Muscle of leg (tissue), 16 donors: ENCODE measurements at places on chromosomes 13 and 19. TPM values are rescaled to one million over a fixed set of nuclear protein-coding genes. Genes with fewer than 3 reads are reported as not detected.

DNA sequence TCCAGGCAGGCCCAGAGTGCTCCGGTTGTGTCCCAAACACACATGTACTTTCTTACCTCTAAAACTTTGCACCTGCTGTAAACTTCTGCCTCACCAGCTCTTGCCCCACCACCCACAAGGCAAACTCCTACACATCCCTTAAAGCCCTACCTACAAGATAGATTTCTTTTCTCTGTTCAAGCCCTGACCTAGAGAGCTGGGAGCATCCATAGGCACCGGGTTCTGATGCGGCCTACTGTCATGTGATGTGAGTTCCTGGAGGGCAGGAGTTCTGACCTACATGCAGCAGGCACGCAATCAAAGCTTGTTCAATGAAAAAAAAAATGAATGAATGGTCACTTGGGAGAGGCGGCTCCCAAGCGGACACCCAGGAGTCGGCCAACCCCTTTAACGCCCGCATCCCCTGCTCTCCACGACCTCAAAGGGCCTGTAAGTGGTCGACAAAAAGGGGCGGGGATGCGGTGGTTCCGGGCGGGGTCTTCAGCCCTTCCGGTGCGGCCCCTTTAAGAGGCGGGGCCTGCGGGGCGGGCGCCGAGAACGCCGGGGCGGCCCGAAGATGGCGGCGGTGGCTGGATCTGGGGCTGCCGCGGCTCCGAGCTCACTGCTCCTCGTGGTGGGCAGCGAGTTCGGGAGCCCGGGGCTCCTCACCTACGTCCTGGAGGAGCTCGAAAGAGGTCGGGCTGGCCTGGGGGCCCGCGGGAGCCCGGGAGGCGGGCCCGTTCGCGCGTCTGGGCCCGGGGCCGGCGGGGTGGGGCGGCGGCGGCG lies at the start of gene MAP1S:
Gene MAP1S (plus strand): TSS at position 534 of the 765 bp plus-strand sequence. CDS start 23 bp downstream, at position 557.
- peaks cover 18% of the 10 kb centered on the region for H3K36me3 ChIP-seq
- no peaks in the 10 kb centered on the region for H3K27me3 ChIP-seq
- peaks cover 39% of the 10 kb centered on the region for H3K4me1 ChIP-seq
- peak; percentile 73 for DNase-seq
- H3K4me3 ChIP-seq: peak within 1 kb of the TSS; percentile 92

Gene PSG11
- total RNA-seq: 0.75 TPM

DNA sequence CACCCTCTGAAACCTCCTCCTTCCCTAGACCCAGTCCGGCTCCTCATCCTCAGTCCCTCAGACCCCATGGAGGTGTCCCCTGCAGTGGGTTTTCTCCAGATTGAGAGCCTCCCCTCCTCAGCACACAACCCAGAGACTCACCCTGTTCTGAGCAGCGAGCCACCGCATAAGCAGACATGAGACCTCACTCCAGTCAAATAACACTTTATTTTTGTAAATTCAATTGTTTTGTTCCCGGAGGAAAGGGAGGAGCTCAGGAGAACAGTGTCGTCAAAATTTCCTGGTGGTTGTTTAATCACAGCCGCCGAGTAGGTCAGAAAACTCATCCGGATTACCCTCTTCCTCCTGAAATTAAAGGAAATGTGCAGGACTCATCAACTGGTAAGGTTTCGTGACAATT lies 57.5 kb downstream of the ERICH4 start:
- H3K36me3 ChIP-seq: no peaks in the 10 kb centered on the region
- no peaks in the 10 kb centered on the region for H3K4me1 ChIP-seq
- peak overlapping the region; percentile 38 for H3K4me3 ChIP-seq
- peak overlapping the region; percentile 91 for H3K27ac ChIP-seq
- peak; percentile 20 for DNase-seq

- no peaks in the 10 kb centered on the region for H3K4me1 ChIP-seq
- H3K27ac ChIP-seq: no peak overlapping the region
- H3K27me3 ChIP-seq: peaks cover 44% of the 10 kb centered on the region
- no peak overlapping the region for H3K4me3 ChIP-seq
Measured at GRCh38 chr13:110575322-110576069, 14.0 kb upstream of the RAB20 start.

DNA sequence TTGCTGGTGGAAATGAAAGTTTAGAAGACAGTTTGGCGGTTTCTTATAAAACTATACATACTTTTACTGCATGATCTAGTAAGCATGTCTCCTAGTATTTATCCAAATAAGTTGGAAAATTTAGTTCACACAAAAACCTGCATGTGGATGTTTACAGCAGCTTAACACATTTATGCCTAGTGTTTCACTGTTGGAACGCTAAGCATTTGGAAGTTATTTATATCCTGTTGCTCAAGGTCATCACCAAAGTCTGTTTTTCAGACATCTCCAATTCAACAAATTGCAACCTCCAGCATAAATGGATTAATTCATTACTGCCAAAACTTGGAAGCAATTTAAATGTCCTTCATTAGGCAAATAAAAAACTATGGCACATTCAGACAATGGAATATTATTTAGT lies 461.8 kb downstream of the SUCLA2 start:
- H3K4me1 ChIP-seq: no peaks in the 10 kb centered on the region
- H3K27me3 ChIP-seq: no peaks in the 10 kb centered on the region
- H3K27ac ChIP-seq: no peak overlapping the region
- no peak overlapping the region for H3K4me3 ChIP-seq
- no peaks in the 10 kb centered on the region for H3K36me3 ChIP-seq

Gene KASH5
- total RNA-seq: not detected

DNA sequence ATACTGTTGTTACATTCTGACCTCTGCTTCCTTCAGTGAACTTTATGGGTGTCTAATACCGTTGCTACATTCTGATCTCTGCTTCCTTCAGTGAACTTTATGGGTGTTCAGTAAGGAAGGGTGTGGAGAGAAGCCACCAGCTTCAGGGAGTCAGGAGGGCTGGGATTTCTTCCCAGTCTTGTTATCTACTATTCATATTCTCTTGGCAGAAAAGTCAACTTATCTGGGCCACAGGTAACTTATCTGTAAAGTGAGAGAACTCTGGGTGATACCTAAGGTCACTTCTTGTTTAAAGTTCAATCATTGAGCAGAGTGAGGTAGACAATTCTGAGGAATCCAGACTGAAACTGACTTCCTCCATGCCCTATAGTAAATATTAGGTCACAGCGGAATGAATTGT lies 71.2 kb upstream of the STK24 start:
- H3K4me3 ChIP-seq: no peak overlapping the region
- H3K36me3 ChIP-seq: no peaks in the 10 kb centered on the region
- DNase-seq: no peak
- H3K4me1 ChIP-seq: peaks cover 8% of the 10 kb centered on the region
- no peak overlapping the region for H3K27ac ChIP-seq

- no peak overlapping the region for H3K27ac ChIP-seq
- peaks cover 4% of the 10 kb centered on the region for H3K36me3 ChIP-seq
- peaks cover 87% of the 10 kb centered on the region for H3K27me3 ChIP-seq
- H3K4me1 ChIP-seq: peaks cover 28% of the 10 kb centered on the region
Measured at GRCh38 chr19:1455336-1456120, 5.6 kb downstream of the APC2 start.

DNA sequence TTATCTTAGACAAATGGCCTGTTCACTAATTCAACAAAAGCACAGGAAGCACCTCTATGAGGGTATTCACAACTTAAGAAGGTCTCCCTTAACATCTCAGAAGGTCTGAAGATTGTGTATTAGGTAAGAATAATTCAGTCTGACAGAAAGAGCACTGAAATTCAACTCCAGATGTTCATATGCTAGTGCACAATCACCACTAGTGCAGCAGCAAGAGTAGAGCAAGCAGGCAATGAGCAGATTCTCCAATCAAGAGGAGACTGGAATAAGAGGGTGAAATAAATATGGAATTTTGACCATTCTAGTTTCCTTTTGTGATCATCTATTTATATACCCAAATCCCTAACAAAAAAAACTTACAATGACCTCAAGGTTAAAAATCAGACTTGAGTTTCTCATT lies 52.0 kb downstream of the MPHOSPH8 start:
- no peaks in the 10 kb centered on the region for H3K4me1 ChIP-seq
- peaks cover 2% of the 10 kb centered on the region for H3K36me3 ChIP-seq
- no peak for DNase-seq

DNA sequence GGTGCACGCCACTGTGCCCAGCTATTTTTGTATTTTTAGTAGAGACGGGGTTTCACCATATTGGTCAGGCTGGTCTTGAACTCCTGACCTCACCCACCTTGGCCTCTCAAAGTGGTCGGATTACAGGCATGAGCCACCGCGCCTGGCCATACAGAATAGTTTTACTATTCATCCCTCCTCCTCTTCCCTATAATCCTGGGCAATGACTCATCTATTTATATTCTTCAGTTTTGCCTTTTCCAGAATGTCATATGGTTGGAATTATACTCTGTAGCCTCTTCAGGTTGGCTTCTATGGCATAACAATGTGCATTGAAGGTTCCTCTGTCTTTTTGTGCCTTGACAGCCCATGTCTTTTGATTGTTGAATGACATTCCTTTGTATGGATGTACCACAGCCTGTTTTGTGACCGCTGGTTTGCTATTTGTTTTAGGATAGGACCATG lies 22.2 kb upstream of the LRP3 start:
- no peak for DNase-seq
- H3K4me1 ChIP-seq: peaks cover 18% of the 10 kb centered on the region
- no peak overlapping the region for H3K4me3 ChIP-seq
- H3K27me3 ChIP-seq: no peaks in the 10 kb centered on the region
- H3K36me3 ChIP-seq: no peaks in the 10 kb centered on the region

Gene SPC24
- 18.7 TPM for total RNA-seq
